ENCODE measurements at places on chromosomes 6 and 20. TPM values are rescaled to one million over a fixed set of nuclear protein-coding genes. Genes with fewer than 3 reads are reported as not detected.

DNA sequence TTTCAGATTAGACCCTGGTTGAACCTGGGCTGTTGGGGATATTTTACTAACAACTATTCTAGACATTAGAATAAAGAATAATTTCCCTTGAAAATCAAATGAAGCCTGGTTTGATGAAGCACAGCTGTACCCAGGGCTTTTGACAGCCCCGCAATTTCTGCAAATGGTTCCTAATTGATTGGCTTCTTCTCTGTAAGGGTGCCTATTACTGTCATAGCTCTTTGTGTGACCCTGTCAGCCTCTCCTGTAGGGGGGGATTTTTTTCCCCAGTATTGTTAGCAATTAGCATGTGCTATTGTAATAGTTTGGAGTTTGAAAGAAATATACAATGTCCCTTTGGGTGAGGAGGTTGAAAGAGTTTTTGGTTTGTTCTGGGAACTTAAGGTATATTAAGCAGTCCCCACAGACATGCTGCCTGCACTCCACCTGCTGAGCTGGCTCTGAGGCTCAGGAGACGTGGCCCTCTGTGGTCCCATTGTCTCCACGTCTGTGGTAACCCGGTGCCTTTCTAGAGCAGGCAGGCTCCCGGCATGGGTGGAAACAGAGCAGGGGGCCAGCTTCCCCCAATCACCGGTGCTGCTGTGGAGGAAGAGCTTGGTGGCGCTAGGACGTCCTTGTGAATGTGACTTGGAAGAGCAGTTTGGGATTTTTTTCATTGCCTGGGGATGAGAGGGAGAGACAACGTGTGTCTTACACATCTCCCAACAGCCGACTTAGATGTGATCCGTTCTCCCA lies 47.3 kb upstream of the CLDN20 start:
- no peak for DNase-seq

- DNase-seq: no peak
These were observed 141.8 kb downstream of the PHACTR3 start for GRCh38 chr20:59746155-59746554.

The FOXA2 gene
- not detected for total RNA-seq

DNA sequence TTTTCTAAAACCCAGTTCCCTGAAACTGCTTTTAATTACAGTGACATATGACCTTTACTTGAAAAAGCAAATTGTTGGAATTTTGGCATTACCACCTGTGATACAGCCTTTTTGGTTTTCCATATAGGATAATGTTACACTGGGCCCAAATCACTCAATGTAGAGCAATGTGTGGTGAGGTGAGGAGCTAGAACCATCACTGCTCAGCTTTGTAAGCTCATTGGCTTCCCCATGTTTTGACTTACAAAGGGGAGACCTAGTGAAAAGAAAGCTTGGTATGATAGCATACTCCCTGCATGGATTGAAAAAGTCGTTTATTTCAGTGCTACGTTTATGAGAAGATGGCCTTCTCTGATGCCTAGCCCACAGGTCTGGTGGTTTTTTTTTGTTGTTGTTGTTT lies 470.4 kb upstream of the EPHA7 start:
- DNase-seq: no peak

The PSMB8 gene
- total RNA-seq: 24.9 TPM
